ENCODE measurements at places on chromosomes 5 and 9.

- DNase-seq = no peak
Measured at GRCh38 chr5:10563945-10564837, at the start of gene ANKRD33B. ANKRD33B (plus strand) TSS chr5:10564070; CDS start chr5:10564468, 398 bp downstream.

- DNase-seq = no peak
Measured at GRCh38 chr9:35341585-35341984, 148.3 kb upstream of the RUSC2 start.

- no peak for DNase-seq
Measured at GRCh38 chr5:431711-432050, 11.3 kb upstream of the EXOC3 start.

- no peak for DNase-seq
Measured at GRCh38 chr5:93585041-93585766, 2.2 kb downstream of the NR2F1 start.

GRCh38 chr9:114093761-114094505 is 5.2 kb downstream of the KIF12 start:
- no peak for DNase-seq

DNA sequence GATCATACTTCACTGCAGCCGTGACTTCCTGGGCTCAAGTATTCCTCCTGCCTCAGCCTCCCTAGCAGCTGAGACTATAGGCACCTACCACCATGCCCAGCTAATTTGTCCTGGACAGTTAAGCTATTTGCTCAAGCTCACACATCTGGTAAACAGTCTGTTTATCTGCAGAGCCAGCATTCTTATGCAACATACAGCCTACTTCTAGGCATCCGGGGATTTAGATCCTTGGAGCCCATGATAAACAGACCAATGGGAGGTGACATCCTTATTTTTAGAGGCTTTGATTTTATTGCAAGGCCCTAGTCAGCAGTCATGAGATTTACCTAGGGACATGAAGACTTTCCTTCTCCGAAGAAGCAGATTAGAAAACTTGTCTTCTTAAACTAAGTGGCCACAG is 21.0 kb downstream of the ATOX1 start:
- no peak for DNase-seq

- DNase-seq = no peak
Measured at GRCh38 chr9:78295731-78296130, 1.2 kb upstream of the PSAT1 start.

DNA sequence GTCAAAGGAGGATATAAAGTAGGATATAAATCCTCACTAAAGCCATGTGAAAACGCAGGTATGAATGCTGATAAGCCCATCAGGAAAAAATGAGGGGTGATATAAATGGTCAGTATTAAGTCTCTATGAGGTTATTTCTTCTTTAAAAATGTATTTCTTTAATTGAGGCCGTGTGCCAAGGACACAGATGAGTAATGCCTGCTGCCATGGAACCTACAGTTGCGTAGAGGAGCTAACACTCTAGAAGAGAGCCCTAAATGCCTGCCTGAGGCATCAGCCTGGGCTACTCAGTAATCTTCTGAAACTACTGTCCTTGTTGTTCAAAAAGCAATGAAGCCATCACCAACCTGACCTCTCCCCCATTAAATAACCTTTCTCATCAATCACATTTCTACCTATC is 84.9 kb downstream of the KLHL3 start:
- no peak for DNase-seq

GRCh38 chr5:568061-568781 is 43.9 kb upstream of the CEP72 start:
- DNase-seq = no peak

DNA sequence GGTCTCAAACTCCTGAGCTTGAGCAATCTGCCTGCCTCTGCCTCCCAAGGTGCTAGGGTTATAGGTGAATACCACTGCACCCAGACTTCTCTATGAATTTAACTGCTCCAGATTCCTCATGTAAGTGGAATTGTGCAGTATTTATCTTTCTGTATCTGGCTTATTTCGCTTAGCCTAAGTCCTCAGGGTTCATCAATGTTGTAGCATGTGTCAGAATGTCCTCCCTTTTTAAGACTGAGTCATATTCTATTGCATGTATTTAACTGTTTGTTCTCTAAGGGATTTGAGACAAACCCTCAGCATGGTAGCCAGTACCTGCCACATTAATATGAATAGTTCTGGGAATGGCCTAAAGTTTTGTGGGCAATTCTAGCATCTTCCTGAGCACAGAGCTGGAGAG is 53.9 kb upstream of the TUT7 start:
- DNase-seq = no peak
